ENCODE measurements at places on chromosomes 1 and 21.

DNA sequence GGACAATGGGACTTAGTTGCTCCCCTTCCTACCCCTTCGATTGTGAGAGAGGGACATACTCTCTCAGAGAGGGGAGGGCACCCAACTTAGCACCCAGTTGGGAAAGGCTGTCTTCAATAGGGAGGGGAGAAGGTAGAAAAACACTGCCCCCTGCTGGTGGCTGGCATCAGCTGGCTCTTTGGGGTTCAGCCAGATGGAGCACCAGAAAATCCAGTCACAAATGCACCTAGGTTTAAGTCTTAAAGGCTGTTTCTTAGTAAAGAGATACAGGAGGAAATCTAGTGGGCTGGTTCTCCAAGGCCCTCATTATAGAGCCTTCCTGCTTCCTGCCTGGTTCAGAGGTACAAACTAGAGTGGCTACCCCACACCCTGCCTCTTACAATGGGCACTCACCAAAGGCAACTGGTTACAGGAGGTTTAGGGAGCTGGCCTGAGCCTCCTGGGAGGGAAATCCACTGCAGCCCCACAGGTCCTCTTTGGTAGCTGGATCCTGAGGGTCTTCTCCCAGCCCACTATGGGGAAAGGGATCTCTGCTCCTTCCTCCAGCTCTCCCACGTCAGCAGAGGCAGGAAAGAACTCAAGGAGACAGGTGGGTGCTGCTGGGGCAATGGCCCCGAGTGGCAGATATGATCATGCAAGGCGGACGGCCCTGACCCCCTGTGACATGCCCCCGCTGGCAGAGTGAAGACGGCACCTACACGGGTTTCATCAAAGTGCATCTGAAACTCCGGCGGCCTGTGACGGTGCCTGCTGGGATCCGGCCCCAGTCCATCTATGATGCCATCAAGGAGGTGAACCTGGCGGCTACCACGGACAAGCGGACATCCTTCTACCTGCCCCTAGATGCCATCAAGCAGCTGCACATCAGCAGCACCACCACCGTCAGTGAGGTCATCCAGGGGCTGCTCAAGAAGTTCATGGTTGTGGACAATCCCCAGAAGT is 28.3 kb downstream of the EIF2D start:
- peak; percentile 4 for DNase-seq

- DNase-seq: no peak
Observed at GRCh38 chr21:27622631-27623030, 655.7 kb upstream of the ADAMTS5 start.

DNA sequence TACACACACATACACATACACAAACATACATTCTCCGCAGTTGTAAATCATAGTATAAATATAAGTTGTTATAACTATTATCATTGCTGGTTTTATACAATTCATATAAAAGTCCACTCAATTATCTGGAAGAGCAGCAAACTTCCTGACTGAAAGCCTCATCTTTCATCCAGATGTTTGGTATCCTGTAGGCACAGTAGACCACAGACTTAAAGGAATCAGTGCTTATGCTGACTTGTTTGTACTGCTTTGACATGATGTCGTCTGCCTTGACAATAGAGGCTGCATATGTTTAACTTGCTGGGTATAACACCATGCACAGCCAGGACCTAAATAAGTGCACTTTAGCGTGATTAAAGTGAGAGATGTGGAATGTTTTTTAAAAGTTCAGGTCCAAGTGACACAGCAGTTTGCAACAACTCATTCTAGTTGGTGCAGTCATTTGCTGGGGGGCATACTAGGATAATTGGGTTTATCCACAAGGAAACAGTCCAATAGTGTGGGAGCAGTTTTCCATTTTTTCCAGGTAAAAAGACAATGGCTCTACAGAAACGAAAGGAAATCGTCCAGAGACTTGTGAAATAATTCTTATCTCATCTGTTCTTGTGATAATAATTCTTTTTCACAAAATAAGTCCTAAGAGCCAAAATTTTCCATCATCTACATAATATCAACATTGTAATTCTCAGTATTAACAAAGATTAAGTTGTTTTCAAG is 110.3 kb upstream of the TSPAN2 start:
- no peak for DNase-seq

GRCh38 chr1:117541585-117541984 is 64.3 kb upstream of the TENT5C start:
- no peak for DNase-seq

- no peak for DNase-seq
Observed at GRCh38 chr1:68320349-68320748, 88.0 kb upstream of the WLS start.

GRCh38 chr1:6989212-6990159 is 204.2 kb downstream of the CAMTA1 start:
- DNase-seq: no peak

GRCh38 chr1:246537441-246537840 is 28.6 kb downstream of the TFB2M start:
- no peak for DNase-seq

GRCh38 chr1:24289937-24290595 is 29.1 kb upstream of the GRHL3 start:
- DNase-seq: peak; percentile 52

- peak; percentile 74 for DNase-seq
Observed at GRCh38 chr1:193185901-193186731, at the start of gene B3GALT2. B3GALT2 (minus strand) TSS chr1:193186613; CDS start chr1:193181562, 5,051 bp downstream.

DNA sequence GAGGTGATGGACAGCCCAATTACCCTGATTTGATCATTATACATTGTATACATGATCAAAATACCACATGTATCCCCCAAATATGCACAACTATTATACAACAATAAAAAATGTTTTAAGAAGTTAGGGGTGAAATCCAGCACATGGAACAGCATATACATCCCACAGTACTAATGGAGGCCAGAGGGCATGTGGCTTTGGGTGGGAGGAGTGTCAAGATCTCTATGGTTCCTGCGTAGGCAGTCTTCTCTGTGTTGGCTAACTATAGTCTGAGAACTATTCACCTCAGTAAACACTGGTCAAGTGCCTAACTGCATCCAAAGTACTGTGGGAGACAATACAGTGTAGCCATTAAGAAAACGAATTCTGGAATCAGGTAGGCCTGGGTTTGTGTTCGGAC is 74.1 kb downstream of the GADD45A start:
- DNase-seq: no peak

GRCh38 chr1:6588893-6589520 is 9.2 kb downstream of the ZBTB48 start:
- no peak for DNase-seq

DNA sequence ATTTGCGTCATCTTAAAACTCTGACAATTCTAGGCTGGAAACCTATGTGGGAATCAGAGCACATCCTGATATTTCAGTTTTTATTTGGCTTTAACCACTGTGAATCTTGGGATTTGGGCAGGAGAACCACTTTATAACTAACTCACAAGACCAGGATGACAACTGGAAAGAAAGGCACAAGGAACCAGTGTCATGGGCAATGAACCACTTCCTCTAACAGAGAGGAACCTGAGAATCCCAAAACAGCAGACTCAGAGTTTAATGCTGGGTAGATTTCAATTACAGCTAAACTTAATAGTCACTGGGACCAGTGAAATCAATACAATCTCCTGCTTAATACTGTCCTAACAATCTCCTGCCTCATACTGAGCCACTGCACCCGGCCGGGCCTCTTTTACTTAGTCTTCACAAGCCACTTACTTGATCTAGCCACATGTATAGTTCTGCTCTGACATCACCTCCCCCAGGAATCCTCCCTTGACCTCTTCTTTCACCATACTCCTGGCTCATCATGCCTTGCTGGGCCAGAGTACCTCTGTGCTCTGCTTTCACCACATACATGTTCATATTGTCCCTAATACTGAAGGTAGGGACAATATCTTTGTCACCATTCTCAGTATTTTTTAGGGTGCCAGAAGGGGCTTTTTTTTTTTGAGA is 20.2 kb upstream of the SLFNL1 start:
- no peak for DNase-seq

DNA sequence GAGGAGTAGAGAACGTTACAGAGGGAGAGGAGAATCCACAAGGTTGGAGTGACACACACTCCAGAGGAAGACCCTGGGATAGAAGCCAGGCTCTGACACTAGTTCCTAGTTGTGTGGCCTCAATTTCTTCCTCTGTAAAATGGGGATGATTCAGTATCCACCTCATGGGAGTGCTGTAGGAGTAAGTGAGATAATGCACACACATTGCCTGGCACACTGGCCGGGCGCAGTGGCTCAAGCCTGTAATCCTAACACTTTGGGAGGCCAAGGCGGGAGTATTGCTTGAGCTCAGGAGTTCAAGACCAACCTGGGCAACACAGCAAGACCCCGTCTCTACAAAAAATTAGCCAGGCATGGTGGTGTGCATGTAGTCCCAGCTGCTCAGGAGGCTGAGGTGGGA is 8.9 kb downstream of the KIF17 start:
- no peak for DNase-seq

DNA sequence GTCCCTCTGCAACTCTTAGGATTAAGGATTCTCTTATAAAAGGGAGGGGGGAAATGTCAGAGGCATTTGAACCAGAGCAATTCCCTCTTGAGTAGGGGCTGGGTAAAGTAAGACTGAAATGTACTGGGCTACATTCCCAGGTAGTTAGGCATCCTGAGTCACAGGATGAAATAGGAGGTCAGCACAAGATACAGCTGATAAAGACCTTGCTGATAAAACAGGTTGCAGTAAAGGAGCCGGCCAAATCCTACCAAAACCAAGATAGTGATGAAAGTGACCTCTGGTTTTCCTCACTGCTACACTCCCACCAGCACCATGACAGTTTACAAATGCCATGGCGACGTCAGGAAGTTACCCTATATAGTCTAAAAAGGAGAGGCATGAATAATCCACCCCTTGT is 14.3 kb upstream of the COX20 start:
- no peak for DNase-seq

GRCh38 chr1:68745451-68745850 is 248.6 kb upstream of the DEPDC1 start:
- DNase-seq: no peak

DNA sequence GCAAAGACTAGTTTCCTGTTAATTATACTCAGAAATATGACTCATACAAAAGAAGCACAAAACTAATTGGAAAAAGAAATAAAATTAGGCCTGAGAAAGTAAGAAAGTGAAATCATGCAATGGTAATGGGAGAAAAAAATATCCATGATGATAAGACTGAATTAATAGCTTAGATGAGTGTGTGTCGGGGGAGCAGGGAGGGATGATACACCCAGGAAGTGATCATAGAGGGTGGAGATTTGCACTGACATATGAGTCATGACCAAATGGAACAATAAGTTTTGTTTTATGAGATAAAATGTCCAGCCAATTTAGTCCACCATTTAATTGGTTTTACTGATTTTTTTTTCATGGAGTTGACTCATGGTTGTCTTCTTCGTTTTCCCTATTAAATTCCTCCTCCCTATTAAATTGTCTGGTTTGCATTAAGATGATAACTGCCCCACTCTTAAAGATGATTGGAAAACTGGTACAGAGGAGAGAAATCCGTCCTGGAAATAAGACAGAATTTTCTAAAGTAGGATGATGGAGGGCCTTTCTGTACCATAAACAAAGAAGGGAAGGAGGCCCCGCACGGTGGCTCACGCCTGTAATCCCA is 111.7 kb upstream of the KCNJ6 start:
- DNase-seq: no peak

GRCh38 chr21:34907461-34908418 is 141.4 kb downstream of the RUNX1 start:
- DNase-seq: no peak

DNA sequence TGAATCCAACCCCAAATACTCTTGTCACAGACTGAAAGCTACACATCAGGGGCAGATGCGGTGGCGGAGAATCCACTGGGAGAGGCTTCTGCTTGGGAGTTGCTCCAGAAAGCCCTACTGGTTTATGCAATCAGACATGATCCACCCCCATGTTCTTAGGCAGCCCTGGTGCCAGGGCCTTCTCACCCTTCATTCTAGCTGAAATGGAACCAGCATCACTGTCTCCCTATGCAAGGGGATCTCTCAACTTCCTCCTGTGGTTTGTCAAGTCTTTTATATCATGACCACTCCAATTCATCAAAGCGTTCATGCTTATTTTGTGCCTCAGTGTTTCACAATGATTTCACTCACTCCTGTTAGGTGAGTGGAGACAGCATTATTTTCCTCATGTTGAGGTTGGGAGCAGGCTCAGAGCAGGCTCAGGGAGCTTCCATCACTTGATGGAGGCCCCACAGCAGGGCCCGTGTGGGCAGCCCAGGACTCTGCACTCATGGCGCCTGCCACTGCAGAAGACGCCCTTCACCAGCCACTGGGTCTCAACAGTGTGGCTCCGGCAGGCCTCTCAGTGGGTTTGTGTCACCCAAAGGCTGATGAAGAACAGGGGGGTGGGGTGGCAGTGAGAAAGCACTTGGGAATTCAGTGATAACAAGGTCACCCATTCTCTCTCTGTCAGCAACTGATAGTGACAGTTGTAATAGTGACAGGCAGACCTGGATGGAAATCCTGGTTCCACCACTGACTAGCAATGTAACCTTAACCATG is 67.1 kb downstream of the CD58 start:
- DNase-seq: no peak

GRCh38 chr1:235093013-235093695 is 35.5 kb downstream of the TOMM20 start:
- peak; percentile 55 for DNase-seq

DNA sequence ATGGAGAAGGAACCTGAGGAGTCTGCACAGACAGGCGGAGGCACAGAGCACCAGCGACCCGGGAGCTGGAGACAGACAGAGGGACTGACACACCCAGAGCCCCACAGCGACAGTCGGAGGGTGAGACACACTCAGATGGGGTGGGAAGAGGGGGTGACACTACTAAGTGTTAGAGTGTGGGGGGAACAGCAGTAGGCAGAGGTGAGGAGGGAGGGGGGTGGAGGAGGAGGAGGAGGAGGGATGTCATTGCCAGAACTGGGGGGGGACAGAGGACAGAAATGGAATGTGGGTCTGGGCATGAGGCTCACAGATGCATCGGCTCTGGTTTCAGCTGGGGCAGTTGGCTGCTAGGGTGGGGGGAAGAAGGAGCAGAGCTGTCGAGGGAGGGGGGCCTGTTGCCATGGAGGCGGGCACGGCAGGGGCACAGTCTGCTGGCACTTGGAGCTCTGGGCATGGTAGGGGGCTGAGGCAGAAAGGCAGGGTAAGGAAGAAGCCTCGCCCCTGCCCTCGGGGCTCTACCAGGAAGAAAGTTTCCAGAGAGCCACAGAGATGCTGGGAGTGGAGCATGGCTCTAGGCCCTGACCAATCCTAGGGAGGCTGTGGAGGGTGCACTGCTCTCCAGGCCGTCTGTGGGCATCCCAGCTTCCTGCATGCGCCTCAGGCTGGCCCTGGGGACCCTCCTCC is 37.3 kb downstream of the AHDC1 start:
- no peak for DNase-seq

GRCh38 chr1:233668725-233669294 is 54.9 kb downstream of the KCNK1 start:
- DNase-seq: no peak

DNA sequence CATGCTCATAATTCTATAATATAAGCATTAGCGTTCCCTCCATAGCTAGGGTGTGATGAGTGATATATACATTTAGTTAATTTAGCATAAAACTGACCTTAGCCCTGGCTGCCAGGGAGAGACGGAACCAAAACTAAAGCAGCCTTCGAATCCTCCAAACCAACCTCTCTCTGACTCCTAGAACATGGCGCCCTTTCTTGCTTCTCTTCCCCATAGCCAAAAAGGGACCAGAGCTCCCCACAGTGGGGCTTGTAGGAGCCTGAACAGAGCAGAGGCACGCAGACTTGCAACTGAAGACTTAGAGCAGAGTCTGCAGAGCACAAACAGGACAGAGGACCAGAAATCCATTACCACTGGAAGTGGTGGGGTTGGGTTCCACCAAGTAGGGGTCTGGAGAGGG is 17.7 kb downstream of the IRF2BP2 start:
- no peak for DNase-seq

Data from NCI-H526 (cell line).